ENCODE measurements at places on chromosomes 12 and 14.

- DNase-seq, result no peak
Measured at GRCh38 chr14:69930780-69931379, 51.7 kb downstream of the SMOC1 start.

- DNase-seq, result no peak
Measured at GRCh38 chr12:126944684-126945083, 1322.3 kb upstream of the TMEM132C start.

DNA sequence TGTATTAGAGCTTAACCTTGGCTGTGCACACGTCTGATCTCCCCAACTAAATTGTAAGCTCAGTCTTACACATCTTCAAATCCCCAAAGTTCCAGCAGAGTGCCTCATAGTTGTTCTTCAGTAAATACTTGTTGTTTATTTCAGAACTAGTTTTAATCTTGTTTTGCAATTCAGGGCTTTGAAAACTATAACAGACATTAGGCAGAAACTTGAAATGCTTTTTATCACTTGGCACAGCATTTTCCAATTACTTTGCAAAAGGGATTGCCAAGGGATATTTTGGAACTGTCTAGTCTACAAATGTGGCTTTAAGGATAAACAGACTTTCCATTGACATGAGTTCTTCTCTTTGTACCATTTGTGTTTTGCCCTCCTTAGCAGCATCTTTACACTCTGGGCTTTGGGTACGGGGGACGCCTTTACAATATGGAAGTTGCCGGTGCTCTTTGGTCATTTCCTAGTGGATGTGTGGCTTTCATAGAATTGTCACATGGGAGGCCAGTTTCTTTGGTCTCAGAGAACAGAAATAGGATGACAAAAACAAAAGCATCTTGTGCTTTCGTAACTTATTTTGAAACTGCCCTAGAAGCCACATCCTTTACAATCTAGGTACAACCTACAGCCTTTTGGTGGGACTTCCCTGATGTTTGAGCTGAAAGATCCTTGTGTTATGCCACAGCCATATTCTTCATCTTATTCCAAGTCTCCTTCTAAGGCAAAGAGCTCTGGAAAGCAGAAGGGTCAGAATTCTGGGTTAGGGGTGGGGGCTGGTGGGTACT lies 96.9 kb downstream of the NPAS3 start:
- no peak for DNase-seq

DNA sequence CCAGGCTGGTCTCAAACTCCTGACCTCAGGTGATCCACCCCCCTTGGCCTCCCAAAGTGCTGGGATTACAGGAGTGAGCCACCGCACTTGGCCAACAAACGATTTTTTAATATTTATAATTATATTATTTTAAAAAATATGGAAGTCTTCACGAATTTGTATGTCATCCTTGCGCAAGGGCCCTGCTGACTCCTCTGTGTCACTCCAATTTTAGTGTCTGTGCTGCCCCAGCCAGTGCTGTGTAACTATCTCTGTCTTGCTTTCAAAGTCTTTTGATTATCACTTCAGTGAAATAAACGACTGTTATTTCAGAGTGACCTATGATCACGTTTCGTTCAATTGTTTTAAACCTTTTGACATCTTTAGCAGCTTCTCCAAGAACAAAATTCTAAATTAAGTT lies 13.1 kb upstream of the MMP17 start:
- no peak for DNase-seq

- DNase-seq, result no peak
Measured at GRCh38 chr12:129371268-129371667, 518.0 kb downstream of the GLT1D1 start.

GRCh38 chr12:132516095-132517012 lies 26.4 kb downstream of the FBRSL1 start:
- DNase-seq, result no peak

DNA sequence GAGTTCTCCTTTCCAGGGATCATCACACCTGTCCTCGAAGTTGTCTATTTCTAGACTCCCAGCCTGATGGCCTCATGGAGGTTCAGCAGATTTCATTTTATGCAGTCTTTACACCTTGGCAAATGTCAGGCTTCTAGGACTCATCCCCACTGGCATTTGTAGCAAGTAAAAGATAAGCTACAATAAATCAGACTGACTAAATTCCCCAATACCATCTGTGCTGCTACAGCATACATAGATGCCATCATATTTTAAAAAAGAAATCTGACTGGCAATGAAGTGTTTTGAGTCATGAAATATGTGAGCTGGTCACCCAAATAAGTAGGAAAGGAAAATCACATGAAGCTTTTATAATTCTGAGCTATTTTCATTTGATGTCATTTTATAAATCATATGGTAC lies 55.3 kb downstream of the KCNC2 start:
- no peak for DNase-seq

DNA sequence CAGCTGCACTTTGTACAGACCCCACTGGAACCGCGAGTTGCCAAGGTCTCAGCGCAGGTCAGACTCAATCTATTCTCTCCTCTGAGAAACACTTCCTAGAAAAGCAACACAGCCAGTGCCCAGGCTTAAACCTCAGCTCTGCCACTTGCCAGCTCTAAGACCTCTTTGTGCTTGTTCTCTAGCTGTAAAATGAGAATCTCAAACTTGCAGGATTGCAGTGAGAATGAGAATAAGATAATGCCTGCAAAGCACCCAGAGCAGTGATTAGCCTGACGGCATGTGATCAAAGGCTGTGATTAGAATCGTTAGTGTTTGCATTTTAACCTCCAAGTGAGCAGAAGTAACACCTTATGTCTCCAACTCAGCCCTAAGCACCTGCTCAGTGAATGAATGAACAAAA lies 21.3 kb downstream of the ANO2 start:
- no peak for DNase-seq

All from ascending aorta (tissue), 2 donors.